NCI-H1417 treated with DMSO at 0.1 percent for 48 hours (cell line): ENCODE measurements at places on chromosomes 12 and 14.

DNA sequence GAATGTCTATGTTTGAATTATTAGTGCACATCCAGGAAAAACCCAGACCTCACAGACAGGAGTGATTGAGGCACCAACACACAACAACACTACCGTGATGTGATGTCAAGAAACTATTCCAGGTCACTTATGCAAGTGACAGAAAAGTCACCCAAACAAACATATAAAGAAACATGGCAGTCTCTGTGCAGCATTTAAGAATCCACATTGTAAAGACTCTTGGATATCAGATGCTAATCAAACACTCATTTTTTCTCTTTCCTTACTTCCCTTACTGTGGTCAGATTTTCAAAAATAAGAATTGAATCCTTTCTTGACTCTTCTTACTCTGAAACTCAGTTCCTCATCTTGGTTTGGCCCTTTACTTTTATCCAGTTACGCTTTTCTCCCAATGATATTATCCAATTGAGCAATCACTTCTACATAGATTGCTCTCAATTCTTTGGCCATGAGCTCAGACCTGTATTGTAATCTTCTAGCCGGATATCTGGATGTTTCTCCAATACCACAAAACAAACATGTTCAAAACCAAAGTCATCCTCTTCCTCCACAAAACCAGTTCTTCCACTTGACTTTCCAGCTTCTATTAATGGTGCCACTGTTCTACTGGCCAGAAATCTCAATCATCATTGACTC is 115.4 kb downstream of the DUSP6 start:
- no peak for DNase-seq

DNA sequence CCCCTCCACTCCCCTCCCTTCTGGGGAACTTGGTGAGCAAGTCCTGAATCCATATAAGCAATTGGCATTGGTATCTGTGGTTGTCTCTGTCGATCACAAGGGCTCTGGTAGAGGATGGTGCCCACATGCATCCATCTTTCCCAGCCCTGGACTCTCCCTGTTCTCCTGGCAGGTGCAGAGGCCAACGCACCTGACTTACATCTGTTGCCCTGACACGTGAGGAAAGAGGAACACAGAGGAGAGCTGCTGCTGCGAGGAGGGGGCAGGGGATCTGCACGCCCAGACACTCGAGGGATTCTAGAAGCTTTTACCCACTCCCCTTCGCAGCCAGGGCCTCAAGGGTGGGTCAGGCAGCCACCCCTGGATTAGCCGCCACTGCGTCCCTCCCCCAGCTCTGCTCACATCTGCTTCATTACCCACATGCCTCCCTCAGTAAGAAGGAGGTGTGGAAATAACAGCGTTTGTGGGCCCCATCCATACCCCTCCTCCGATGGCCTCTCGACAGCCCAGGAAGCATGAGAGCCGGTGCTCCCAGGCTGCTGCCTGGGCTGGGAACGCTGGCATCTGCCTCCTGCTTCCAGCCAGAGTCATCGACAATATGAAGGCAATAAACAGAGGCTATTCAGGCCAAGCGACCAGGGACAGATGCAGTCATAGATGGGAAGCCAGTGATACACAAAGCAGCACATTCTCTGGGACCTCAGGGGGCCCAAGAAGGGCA is 56.5 kb downstream of the KDM2B start:
- no peak for DNase-seq

- no peak for DNase-seq
Observed at GRCh38 chr14:62546862-62547474, 498.3 kb downstream of the KCNH5 start.

- no peak for DNase-seq
Observed at GRCh38 chr14:75401361-75401760, 26.5 kb upstream of the JDP2 start.

GRCh38 chr12:30796313-30796780 is 41.6 kb upstream of the CAPRIN2 start:
- no peak for DNase-seq

- no peak for DNase-seq
Observed at GRCh38 chr14:91879196-91879595, 11.9 kb upstream of the TC2N start.

DNA sequence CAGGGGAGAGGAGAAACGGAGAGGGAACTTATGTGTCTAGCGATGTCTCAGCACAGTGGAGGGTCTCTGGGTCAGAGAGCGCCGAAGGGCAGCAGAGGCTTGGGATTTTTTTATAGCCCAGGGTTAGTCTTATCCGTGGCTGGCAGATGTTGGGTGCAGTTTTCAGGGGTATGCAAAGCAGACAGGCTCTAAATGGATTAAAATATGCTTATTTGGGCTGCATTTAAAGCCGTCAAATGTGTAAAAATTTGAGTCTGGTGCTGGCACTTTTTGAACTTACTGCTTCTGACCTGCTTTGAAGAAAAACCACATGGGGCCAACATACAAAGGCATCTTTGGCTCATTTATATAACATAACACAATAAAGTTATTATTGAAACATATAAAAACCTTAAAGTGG is 178.8 kb downstream of the ESR2 start:
- DNase-seq = no peak

DNA sequence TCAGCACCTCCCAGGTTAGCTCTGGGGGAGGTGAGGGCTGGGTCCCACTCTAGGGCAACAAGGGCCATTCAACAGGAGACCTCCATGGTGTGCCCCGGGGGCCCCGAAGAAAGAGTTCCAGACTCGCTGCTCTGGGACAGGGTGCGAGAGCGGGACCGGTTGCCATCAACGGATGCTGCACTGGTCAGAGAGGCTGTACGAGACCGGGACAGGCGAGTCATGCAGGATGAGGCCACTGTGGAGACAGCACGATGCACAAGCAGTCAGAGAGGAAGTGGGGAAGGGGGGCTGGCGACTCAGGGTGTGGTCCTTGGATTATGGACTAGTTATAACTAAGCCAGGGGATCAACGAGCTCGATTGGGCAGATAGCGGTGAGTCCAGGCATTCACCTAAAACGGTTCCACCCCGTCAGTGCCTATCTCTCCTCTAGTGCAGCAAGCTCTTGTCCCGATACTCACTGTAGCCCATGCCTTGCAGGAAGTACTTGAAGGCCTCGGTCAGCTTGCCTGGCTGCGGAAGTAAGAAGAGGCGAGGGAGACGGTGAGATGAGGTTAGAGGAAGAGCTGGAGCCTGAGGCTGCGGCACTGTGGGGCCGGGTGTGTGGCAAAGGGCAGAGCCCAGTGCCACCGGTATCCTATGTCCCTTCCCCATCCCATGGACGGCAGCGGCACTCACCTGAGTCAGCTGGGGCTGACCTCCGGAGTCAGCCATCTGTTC is 7.2 kb downstream of the NDRG2 start:
- no peak for DNase-seq

- DNase-seq = no peak
Observed at GRCh38 chr14:23085458-23085857, 9.5 kb downstream of the ACIN1 start.

DNA sequence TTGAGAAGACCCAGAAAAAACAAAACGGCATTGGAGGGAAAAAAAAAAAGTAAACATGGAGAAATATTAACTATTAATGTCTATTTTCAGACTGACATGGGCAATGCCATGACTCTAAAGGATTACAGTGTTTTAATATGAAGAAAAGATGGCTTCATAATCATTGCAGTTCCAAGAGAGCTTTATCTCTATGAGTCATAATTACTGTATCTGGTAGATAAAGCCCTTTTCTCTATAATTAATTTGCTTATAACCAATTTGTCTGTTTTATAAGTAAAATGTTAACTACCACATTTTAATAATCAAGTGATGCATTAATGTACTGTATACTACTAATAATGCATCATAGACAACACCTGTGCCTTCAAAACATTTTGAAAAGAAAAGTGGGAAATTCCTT is 59.7 kb downstream of the CLIP1 start:
- no peak for DNase-seq

GRCh38 chr12:94690198-94690771 is 39.9 kb upstream of the TMCC3 start:
- no peak for DNase-seq

GRCh38 chr12:89051065-89051677 is 301.1 kb downstream of the DUSP6 start:
- DNase-seq = peak; percentile 21

GRCh38 chr12:65602610-65603295 is 221.5 kb upstream of the HMGA2 start:
- DNase-seq = no peak

DNA sequence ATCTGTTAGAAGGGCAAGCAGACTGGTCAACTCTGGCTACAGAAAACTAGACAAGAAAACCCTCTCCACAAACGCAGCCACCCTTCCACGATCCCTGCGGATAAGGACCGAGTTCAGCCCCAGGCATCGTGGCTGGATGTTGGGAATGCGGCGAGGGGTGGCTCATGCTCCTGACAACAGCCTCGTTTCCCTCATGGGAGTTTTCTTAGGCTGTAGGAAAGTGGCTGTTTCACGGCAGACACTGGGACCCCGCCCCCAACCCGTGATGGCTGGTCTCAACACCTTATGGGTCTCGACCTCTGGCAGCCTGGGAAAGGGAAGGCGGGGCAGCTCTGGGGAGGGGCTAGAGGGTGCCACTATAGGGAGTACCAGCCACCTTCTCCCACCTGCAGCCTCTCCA is 123.3 kb downstream of the RFLNA start:
- DNase-seq = no peak

DNA sequence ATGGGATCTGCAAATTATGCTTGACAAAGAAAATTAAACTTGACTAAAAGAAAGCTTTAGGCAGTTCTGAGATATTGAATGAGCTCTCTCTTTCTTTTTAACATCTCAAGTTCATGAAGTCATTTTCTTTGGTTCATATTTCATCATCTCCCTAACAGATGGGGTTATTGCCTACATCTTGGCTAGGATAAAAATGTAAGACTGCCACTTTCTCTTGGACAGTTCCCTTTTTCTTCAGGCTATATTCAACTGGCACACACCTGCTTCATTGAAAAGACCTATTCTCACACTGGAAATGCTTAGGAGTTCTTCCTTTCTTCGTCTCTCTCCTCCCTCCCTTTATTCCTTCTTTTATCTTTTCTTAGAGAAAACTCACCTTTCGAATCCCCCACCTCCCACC is 355.9 kb upstream of the SEL1L start:
- DNase-seq = no peak

DNA sequence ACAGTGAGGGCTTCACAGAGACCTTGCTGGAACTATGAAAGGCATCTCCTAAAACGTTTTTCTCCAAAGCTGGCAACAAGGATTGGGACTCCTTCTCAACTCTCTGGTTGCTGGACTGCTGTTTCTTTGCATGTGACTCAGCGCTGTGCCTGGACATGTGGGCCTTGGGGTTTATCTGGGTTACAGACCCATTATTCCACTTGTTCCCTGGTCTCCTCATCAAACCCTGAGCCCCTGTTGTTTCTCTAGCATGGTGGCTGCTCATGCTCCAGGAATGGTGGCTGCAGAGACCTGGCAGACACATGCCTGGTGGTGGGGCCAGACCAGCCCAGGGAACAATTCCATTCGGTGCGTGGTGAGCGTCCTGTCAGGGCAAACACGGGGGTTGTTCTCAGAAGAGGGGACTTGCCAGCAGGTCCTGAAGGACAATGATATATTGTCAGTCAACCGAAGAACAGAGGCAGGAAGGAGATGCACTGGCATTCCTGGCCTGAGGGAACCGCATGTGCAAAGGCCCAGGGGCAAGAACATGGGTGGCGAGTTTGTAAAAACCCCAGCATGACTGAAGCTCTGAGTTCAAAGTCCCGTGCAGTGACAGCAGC is 320.1 kb upstream of the RTL1 start:
- no peak for DNase-seq

DNA sequence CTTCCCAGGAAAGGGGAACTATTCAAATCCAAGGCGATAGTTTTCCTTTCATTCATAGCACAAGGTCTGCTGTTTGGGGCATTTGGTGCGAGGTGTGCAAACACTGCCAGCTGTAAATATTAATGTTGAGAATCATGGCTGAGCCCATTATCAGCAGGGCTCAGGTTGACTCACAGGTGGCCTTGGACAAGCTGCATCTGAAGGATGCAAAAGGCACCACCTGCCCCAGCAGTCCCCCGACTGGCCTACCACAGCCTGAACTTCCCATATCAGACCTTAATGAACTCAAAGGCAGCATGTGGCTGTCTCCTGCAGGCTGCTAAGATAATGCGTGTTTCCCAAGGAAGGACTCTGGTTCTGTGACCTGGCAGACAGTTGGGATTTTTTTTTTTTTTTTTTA is 93.3 kb upstream of the MAP1LC3B2 start:
- no peak for DNase-seq

GRCh38 chr12:113088971-113089756 is 32.6 kb downstream of the DTX1 start:
- no peak for DNase-seq

GRCh38 chr14:36988568-36988967 is 183.8 kb downstream of the SLC25A21 start:
- DNase-seq = no peak

DNA sequence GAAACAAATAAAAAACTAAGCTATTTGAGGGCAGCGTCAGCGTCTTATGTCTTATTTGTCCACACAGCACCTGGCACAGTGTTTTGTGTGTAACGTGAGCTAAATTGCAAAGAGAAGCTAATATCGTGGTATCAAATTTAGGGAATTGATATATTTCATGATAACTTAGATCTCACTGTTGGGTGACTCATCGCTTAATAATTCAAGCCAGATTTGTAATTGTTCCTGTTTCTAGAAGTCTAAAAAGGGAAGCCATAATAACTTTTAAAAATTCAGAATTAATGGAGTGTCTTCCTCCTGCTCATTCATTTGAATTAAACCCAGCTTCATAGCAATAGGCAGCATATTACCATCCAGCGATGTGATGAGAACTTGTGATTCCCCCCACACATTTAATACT is 214.7 kb downstream of the PDZRN4 start:
- no peak for DNase-seq

DNA sequence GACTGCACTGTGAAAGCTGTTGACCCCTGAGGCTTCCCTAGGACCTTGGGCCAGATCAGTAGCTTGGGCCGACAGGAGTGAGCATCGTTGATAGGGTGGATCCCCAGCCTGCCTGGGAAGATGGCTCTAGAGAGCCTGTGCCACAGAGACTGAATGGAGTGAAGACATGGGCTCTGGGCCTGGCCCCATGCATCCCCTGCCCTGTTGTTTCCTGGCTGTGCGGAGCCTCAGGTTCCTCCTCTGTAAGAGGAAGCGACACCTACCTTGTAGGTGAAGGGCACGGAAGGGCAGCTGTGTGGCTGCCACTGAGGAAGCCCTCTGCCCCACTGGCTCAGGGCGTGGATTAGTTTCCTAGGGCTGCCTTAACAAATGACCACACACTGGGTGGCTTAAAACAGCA is 23.9 kb downstream of the PLEKHG3 start:
- DNase-seq = no peak

- DNase-seq = no peak
Observed at GRCh38 chr12:68622250-68622649, 11.6 kb downstream of the RAP1B start.

DNA sequence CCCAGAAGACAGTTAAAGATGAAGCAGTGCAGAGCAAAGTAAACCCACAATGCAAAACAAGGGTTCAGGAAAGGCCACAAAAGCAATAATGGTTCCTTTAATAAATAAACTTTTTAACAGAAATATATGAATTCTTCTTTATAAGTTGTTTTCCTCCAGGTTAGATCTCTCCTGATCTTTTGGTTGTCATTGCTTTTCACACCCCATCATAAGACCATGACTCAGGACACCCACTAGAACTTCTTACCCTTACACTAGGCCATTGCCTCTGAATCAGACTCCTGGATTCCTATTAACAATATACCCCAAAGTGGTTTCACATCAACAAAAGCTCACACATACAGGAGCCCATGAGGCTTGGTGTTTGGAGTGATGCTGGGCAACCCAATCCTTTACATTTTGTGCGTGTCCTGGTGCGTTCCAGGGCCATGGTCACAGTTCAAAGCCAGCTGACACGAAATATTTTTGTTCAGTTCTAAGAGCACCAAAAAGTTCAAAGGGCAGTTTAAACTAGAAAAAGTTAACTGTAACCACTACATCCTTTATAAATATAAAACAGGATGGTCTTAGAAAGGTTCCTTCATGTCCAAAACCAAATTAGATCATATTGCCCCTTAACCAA is 187.0 kb downstream of the EPS8 start:
- no peak for DNase-seq
